ENCODE measurements at places on chromosomes 1 and 21. TPM values are rescaled to one million over a fixed set of nuclear protein-coding genes. Genes with fewer than 3 reads are reported as not detected.

DNA sequence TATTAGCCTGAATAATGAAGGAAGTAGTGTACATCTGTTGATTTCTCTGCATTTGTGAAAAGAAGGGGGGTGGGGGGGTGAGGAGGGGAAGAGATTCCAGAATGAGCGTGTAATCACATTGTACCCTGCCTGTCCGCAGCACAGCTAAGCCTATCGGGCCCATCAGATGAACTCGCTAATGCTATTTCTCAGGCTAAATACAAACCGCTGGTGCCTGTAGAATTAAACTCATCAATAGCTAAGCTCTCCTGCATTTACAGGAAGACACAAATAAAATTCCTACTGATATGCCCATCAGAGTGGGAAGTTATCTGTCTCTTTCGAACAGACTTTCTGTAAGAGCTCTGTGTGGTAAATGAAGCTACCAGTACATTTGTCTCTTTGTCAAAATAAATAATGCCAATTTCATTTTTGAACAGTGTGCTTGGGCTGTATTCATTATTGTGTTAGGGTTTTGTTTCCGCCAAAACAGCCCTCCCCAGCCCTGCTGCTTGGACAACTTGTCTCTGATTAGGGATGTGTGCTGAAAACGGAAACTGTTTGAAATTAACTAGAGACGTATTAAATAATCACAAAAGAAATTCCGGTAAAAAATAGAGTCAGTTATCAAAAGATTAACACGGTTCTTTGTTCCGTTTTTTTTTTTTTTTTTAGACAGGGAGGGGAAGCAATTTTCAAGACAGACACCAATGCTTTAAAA is 305.4 kb downstream of the TTLL7 start:
- DNase-seq = no peak
- H3K4me1 ChIP-seq = peaks cover 23% of the 10 kb centered on the region
- H3K27ac ChIP-seq = no peak overlapping the region
- H3K27me3 ChIP-seq = peaks cover 9% of the 10 kb centered on the region

The CFAP107 gene
- total RNA-seq = not detected

- no peak overlapping the region for H3K4me3 ChIP-seq
- no peaks in the 10 kb centered on the region for H3K36me3 ChIP-seq
- H3K27ac ChIP-seq = peak overlapping the region; percentile 91
- H3K4me1 ChIP-seq = peaks cover 11% of the 10 kb centered on the region
- peaks cover 22% of the 10 kb centered on the region for H3K27me3 ChIP-seq
These were observed 35.2 kb downstream of the GRIK1 start for GRCh38 chr21:29904359-29905282.

GRCh38 chr1:229310833-229311232 is 32.0 kb downstream of the CCSAP start:
- no peak for DNase-seq
- peaks cover 19% of the 10 kb centered on the region for H3K36me3 ChIP-seq
- H3K27me3 ChIP-seq = no peaks in the 10 kb centered on the region
- no peak overlapping the region for H3K27ac ChIP-seq
